Mesothelial cell of epicardium (in vitro differentiated cells): ENCODE measurements at places on chromosomes 11 and 22.
A peak's percentile ranks its signal among the peaks of the same experiment; 100 is the strongest.

DNA sequence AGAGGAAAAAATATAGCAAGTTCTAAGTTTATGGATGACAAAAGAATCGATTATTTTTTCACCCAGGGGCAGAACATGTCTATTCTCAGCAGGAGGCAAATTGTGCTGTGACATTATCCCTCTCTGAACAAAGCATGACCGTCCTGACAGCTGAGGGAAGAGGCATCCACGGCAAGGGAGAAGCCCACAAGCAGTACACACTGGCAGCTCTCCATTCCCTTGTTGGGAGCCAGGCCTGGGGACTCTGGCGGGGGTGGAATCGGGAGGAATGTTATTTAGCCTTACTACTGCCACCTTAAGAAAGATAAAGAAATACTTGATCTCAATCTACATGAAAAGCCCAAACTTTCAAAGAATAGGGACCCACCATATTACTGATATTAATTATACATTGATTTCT, 3.4 kb downstream of the KIRREL3 start:
- H3K27ac ChIP-seq: no peak overlapping the region
- no peak overlapping the region for H3K4me3 ChIP-seq
- H3K27me3 ChIP-seq: peaks cover 16% of the 10 kb centered on the region
- H3K36me3 ChIP-seq: no peaks in the 10 kb centered on the region
- H3K4me1 ChIP-seq: peaks cover 7% of the 10 kb centered on the region

DNA sequence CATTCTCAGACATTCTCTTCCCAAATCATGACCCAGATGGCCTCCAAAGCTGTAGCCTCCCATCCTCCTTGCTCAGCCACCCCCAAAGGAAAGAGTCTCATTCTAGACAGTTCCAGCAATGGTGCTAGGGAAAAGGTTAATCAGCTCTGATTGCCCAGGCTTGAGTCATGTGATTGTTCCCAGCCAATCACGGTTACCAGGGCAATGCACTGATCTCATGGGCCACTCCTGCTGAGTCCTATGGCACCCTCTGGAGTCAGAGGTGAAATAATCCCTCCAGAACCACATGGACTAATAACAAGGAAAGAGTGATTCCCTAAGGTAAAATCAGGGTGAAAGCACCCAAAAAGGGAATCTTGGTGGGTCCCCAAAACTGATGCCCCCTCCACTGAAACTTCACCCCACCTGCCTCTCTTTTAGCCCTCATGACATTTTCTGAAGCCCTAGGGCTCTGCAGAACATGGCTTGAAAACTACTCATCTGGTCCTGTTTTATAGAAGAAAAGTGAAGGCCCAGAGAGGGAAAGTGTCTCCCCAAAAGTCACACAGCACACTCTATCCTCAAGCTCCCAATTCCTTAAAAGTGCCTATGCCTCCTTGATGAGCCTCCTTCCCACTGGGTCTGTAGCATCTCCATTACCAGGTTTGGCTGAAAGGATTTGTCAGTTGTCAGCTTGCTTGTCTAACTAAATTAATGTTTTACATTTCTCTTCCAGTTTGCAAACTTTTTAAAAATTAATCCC, 203.7 kb downstream of the MN1 start:
- H3K36me3 ChIP-seq: no peaks in the 10 kb centered on the region
- DNase-seq: no peak
- peaks cover 4% of the 10 kb centered on the region for H3K4me1 ChIP-seq
- H3K4me3 ChIP-seq: no peak overlapping the region
- H3K27me3 ChIP-seq: no peaks in the 10 kb centered on the region

DNA sequence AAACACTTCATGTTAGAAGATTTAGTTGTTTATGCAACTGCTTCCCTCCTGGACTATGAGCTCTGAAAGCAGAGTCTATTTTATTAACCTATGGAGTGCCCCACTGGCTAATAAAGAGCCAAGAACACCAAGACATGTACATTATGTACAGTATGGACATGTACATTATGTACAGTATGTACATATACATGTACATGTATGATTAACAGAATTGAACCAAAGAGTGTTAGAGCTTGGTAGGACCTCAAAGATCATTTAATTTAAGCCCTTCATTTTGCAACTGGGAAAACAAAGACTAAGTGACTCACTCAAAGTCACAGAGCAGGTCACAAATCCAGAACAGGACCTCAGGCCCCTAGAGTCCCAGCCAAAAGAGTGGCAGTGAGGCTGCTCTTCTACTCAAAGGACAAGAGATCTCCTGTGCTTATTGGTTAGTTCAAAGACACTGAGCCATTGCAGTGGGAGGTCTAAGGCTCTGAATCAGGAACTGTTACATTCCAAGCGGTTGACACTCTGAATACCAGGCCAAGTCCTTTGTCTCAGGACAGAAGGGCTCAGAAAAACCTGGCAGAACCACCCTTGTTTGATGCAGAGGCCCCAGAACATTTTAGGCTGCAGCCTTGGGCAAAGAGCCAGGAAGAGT, 103.8 kb downstream of the FAM168A start:
- peaks cover 27% of the 10 kb centered on the region for H3K36me3 ChIP-seq
- no peaks in the 10 kb centered on the region for H3K27me3 ChIP-seq
- H3K27ac ChIP-seq: no peak overlapping the region
- no peak for DNase-seq
- no peak overlapping the region for H3K4me3 ChIP-seq

DNA sequence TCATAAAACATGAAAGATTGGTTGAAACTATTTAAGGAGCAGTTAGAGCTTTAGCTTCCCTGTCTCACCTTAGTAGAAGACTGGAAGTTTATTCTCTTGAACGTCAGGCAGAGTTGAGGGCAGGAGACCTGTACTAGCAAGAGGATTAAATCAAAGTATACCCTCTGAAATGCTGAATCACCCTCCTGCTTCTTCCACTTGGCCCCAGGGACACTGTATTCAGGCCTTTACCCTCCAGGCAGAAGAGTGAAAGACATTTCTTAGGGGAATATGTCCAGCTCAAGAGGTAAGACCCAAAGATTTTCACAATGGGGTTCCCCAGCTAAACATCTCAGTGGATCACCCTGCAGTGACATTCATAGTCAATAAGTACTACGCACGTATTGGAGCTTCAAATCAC, 11.9 kb downstream of the APOA4 start:
- H3K27ac ChIP-seq: no peak overlapping the region
- no peaks in the 10 kb centered on the region for H3K36me3 ChIP-seq
- no peak for DNase-seq
- peaks cover 4% of the 10 kb centered on the region for H3K27me3 ChIP-seq

- H3K27ac ChIP-seq: peak overlapping the region; percentile 53
- H3K4me3 ChIP-seq: no peak overlapping the region
- H3K4me1 ChIP-seq: no peaks in the 10 kb centered on the region
- no peaks in the 10 kb centered on the region for H3K27me3 ChIP-seq
These were observed 32.2 kb upstream of the DEPDC7 start for GRCh38 chr11:32983506-32983905.

GRCh38 chr22:41471568-41471967, 2.7 kb downstream of the ACO2 start:
- H3K4me3 ChIP-seq: no peak overlapping the region
- peaks cover 23% of the 10 kb centered on the region for H3K4me1 ChIP-seq
- no peaks in the 10 kb centered on the region for H3K27me3 ChIP-seq

DNA sequence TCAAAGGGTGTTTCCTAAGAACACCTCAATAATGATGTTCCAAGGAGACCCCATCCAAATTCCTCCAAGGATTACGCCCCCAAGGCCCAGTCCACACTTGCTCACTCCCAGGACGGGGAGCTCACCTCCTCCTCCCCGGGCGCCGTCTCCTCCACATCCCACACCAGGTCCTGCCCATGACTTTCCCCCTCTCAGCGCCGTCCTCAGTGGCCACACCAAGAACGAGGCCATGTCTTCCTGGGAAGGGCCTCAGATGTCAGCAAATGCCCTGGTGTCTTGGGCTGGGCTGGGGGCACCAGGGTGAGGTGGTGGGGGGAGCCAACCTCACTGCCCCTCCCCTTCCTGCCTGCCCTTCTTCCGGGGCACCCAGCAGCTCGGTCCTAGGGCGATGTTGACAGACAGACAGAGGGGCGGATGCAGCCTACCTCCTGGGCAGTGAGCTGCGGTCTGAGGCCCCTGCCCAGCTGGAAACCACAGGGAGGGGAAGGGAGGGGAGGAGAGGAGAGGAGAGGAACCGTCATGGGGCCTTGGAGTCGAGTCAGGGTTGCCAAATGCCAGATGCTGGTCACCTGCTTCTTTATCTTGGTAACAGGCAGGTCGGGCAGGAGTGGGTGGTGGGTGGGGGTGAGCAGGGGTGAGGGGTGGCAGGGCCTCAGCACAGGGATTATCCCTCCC, at the start of the genes C11orf21 and TSPAN32:
TSS of gene C11orf21 (minus strand) at position 288 of the 675 bp plus-strand sequence. CDS start at position 178, 110 bp downstream.
TSS of gene TSPAN32 (plus strand) at position 383 of the 675 bp plus-strand sequence. CDS start at position 520, 137 bp downstream.
- H3K4me3 ChIP-seq: no peak within 1 kb of the TSS
- H3K27me3 ChIP-seq: no peaks in the 10 kb centered on the region
- H3K27ac ChIP-seq: peak within 1 kb of the TSS; percentile 34
- peaks cover 29% of the 10 kb centered on the region for H3K4me1 ChIP-seq

DNA sequence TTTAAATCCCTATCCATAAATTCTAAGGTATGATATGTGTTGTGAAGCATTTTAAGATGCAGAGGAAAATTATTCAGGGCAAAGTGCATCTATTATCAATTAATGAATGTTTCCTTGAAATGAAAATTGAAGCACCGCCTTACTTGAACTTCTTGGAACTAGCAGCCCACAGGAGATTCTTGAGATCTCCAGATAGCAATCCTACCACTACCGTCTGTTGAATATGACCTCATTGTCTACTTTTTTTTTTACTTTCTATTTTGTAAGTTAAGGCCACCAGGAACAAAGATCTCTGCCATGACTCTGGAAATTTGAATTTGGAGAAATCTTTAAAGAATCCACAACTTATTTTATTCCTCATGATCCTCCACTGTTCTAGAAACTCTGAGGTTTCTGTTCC, 808.7 kb downstream of the KCNA4 start:
- no peak overlapping the region for H3K27ac ChIP-seq
- H3K4me3 ChIP-seq: no peak overlapping the region
- H3K27me3 ChIP-seq: no peaks in the 10 kb centered on the region

- no peak overlapping the region for H3K27ac ChIP-seq
These were observed 6.3 kb upstream of the IGLL5 start for GRCh38 chr22:22881116-22882000.

DNA sequence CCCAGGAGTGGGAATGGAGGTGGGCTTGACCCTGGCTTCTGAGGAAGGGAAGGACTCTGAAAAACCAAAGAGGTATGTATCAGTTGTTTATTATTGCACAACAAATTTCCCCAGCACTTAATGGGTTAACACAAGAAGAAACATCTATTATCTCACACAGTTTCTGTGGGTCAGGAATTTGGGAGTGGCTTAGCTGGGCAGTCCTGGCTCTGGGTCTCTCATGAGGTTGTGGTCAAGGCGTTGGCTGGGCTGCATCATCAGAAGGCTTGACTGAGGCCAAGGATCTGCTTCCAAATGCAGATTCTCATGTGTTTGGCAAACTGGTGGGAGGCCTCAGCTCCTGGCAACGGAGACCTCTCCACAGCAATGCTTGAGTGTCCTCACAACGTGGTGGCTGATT, 17.5 kb upstream of the SMIM38 start:
- H3K4me3 ChIP-seq: no peak overlapping the region
- H3K4me1 ChIP-seq: peaks cover 1% of the 10 kb centered on the region
- H3K27ac ChIP-seq: no peak overlapping the region
